ENCODE measurements at places on chromosomes 16 and 17.

GRCh38 chr17:74855323-74855722 is 4.4 kb downstream of the GRIN2C start:
- DNase-seq = no peak

DNA sequence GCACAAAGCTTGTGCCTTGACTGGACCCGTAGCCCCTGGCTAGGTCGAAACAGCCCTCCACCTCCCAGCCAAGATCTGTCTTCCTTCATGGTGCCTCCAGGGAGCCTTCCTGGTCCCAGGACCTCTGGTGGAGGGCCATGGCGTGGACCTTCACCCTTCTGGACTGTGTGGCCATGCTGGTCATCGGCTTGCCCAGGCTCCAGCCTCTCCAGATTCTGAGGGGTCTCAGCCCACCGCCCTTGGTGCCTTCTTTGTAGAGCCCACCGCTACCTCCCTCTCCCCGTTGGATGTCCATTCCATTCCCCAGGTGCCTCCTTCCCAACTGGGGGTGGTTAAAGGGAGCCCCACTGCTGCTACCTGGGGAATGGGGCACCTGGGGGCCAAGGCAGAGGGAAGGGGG is 3.5 kb downstream of the CTRL start:
- no peak for DNase-seq

DNA sequence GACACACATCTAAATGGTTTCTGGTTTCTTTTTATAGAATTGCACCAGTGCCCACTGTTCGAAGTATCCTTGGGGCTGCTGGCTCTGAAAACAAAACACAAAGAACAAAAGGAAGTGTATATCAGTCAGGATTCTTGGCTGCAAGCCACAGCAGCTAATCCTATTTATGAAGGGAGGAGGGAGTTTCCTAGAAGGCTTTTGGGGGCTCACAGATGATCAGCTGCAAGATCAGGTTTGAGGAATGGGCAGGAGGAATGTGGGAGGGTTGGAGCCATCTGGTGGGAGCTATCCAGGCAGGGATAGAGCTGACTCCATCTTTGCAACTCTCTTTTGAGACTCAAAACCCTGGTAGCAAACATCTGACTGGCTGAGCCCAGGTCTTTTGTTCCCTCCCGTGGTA is 118.3 kb upstream of the EEF2KMT start:
- DNase-seq = no peak

DNA sequence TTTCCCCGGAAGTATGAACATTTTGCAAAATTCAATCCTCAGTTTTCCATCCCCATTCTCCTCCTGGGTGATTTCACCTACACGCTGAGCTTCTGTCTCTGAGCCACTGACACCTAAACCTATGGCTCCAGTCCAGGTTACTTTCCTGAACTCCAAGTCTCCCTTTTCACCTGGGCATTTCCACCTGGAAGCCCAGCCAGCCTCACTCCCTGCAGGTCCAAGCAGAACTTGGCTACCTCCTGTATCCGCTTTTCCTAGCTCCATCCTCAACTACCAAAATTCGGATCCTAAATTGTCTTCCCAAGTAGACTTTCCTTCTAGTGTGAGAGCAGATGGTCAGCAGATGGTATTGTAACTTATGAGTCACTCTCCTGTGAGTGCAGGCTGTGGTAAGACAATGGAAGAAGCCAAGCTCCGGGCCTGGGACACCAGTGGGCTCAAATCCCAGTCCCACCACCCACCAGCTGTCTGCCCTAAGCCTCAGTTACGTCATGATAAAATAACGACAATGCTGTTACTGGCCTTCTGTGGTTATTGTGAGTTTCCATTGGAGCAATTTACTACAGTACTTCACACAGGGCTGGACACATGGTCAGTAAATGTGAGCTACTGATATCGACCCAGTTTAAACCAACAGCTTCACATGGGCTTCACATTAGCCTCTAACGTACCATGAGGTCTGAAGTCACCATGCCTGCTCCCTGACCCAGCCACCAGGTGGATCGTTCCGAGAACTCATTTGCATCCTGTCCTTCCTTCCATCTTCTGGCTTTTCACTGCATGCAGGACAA is 33.3 kb downstream of the PECAM1 start:
- DNase-seq = no peak

DNA sequence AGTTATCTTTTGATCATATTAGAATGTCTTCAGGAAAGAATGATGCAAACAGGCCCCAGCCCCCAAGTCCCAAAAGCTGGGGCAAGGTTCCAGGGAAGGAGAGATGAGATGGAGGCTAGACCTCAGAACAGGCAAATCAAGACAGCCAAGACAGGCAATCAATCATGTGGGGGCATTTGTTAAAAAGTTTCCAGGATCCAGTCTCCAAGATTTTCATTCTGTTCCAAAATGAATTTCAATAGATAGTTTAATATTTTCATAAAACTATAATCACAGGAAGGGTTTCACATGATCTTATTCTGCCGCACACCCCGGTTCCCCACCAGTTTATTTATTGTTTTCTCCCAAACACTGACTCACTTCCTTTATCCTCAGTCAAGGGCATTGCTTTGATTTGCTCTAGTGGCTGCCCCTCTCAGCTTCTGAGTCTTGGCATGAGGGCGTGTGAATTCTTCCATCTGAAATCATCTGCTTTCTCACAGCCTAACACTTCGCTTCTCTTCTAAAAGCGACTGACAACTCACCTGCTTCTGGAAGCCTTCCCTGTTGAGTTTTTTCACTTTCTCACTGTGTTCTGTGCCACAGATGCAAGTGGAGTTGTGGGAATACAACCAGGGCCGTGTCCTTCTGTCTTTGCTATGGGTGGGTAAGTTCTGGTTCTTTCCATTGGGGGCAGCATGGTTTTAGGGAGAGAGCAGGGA is 12.2 kb upstream of the TERF2 start:
- no peak for DNase-seq

DNA sequence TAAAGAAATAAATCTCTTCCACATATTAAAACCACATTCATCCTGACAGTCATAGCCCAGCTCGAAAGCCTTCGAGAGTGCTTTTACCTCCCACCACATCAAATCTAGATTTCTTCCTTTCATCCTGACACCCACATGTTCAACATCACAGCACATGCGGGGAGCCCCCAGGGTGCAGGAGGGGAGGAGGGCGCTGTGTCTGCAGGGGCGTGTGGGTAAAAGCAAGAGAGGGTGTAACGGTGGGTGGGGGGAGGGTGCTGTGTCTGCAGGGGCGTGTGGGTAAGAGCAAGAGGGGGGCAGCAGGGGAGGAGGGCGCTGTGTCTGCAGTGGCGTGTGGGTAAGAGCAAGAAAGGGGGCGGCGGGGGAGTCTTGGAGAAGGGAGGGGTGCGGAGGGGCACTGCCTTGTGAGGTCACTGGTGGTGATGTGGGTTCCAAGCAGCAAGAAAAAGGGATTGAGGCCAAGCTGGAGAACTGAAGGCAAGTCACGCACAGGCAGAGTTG is 34.7 kb downstream of the ADCY9 start:
- no peak for DNase-seq

GRCh38 chr17:76888661-76889060 is 20.5 kb downstream of the MGAT5B start:
- DNase-seq = no peak

DNA sequence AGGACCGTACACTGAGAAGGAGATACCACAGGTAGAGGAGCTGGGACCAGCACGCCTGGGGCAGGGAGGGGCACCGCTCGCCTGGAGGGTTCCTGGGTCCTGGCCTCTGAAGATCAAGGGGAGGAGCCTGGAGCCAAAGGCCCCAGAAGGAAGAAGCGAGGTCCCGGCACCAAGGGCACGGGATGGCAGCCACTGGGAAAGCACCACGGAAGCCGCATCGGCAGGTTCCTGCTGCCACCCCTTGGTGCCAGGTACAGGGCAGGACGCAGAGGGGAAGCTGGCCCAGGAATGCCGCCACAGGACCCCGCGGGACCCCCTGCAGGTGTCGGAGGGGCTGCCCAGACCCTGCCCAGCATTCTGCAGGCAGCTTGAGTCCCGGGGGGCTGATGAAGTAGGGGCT is 42.5 kb upstream of the CBFA2T3 start:
- DNase-seq = no peak

DNA sequence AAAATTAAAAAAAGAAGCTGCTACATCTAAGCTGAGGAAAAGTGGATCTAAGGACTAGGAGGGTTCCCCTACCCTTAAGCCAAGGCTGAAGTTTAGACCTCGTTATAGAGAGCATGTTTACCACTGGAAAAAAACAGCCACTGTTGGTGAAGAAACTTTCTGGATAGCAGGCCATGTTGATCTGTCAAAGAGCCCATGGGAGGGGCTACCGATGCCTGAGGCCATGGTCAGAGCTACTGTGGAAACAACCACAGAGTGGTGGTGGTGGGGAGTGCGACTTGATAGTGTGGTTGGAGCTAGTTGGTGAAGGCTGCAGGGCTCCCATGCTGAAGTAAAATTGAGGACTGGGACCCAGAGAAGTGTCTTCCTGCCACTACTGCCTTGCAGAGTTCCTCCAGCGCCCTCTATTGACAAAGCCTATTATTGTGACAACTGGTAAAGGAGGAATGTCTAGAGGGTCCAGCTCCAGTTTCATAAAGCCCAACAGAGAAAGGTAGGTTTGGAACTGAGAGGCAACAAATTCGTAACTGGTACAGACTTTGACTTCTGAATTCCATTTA is 12.7 kb upstream of the FAM20A start:
- DNase-seq = no peak

DNA sequence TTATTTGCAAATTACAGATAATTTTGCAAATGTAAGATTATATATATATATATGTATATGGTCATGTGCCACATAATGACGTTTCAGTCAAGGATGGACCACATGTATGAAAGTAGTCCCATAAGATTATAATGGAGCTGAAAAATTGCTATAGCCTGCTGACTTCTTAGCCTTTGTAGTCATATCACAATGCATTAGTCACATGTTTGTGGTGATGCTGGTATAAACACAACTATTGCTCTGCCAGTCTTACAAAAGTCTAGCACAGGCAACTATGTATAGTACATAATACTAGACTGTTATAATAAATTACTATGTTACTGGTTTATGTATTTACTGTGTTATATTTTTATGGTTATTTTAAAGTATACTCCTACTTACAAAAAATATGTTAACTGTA is 444.3 kb downstream of the KCNJ2 start:
- DNase-seq = no peak

- no peak for DNase-seq
These were observed 57.6 kb downstream of the CDRT4 start for GRCh38 chr17:15409721-15410250.

DNA sequence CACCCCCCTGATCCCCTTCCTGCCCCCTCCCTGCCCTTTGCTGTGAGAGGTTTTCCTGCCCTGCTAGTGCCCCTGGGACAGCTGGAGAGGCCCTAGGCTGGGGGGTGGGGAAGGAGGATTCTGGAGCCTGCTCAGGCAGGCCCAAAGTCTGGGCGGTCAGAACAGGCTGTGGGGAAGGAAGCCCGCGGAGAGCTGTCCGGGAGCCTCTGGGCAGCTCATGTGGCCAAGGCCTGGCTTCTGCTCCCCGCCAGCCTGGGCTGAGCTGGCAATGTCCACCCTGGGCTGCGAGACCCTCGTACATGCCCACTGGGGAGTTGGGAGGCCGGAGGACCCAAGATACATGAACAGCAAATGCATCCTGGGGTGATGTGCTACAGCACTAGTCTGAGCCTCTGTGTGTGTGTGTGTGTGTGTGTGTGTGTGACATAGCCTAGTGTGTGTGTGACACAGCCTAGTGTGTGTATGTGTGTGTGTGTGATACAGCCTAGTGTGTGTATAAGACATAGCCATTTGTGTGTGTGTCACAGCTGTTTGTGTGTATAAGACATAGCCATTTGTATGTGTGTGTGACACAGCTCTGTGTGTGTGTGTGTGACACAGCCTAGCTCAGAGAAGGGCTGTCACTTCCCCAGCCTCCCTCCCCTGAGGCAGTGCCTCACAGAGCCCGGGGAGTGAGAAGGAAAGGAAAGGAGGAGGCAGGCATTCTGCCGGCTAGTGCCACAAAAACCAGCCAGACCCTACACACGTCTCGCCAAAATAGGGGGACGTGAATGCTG is 201.4 kb upstream of the CIBAR2 start:
- no peak for DNase-seq

DNA sequence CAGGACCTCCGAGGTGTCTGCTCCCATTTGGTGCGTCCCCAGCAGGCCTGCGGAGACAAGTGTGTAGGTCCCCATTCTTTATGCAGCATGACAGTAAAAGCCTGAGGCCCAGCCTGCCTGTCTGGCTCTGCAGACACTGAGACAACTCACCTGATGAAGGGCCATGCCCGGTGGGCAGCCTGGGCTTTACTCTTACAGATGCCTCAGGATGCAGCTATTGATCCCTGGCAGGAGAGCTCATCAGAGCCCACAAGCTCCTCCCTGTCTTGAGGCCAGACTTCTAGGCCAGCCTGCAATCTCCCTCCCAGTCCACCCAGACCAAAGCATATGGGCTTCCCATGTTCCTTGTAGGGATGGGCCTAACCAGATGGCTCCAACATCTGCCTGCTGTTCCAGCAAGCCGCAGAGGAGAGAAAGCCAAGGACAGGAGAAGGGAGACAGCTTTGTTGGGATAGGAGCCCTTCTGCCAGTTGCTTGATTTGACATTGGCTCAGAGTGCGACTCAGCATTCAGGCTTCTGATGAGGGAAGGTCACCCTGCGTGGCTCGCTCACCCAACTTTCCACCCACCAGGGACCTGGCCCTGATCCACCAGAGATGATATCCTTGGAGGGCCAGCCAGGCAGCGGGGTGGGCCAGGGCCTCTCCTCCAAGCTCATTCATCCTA is 87.5 kb downstream of the SOCS1 start:
- no peak for DNase-seq

GRCh38 chr16:63980763-63981162 is 1141.1 kb downstream of the CDH11 start:
- no peak for DNase-seq

GRCh38 chr17:62156949-62157348 is 91.9 kb upstream of the MED13 start:
- no peak for DNase-seq

Data from DMS153 (cell line).